Mammary microvascular endothelial cell (primary cell): ENCODE measurements at places on chromosomes 5 and 9. TPM values are rescaled to one million over a fixed set of nuclear protein-coding genes. Genes with fewer than 3 reads are reported as not detected.

The MARCOL gene
- total RNA-seq: not detected in 2 replicates

The SLC34A3 gene
- total RNA-seq: not detected in 2 replicates

The TJP2 gene
- total RNA-seq: 342 and 391 TPM in 2 replicates

The FOXD4L5 gene
- not detected in 2 replicates for total RNA-seq

The GNA14 gene
- 2.7 and 3.4 TPM in 2 replicates for total RNA-seq
